ENCODE measurements at places on chromosomes 12 and 14.

DNA sequence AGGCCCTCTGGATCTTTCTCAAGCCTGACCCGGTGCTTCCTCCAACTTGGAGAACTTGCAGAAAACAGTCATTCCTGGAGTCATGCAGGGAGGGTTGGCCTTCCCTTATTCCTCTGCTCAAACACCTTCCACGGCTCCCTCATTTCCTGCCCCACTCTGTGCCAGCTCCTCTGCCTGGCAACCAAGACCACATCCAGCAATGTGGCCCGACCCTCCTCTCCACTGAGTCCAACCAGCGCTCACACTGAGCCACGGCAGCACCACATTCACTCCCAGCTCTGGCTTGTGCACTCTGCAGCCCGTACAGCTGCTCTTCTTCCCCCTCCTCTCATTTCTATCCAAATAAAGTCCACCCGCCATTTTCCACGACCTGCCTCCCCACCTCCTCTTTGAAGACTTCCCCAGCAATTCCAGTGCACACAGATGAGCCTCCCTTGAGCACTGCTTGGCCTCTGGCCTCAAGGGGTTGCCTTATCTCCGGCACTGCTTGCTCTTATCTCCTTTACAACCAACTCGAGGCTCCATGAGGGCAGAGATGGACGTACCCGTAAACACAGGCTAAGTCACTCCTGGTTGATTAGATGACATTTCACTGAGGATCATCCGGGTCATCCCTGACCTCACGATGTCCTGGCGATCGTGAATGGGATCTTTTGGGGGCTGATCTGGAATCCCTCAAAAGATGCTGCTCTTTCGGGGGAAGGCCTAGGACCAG is 5.4 kb downstream of the PGF start:
- no peak for DNase-seq

GRCh38 chr14:68854421-68854820 is 61.6 kb upstream of the ZFP36L1 start:
- peak; percentile 49 for DNase-seq

DNA sequence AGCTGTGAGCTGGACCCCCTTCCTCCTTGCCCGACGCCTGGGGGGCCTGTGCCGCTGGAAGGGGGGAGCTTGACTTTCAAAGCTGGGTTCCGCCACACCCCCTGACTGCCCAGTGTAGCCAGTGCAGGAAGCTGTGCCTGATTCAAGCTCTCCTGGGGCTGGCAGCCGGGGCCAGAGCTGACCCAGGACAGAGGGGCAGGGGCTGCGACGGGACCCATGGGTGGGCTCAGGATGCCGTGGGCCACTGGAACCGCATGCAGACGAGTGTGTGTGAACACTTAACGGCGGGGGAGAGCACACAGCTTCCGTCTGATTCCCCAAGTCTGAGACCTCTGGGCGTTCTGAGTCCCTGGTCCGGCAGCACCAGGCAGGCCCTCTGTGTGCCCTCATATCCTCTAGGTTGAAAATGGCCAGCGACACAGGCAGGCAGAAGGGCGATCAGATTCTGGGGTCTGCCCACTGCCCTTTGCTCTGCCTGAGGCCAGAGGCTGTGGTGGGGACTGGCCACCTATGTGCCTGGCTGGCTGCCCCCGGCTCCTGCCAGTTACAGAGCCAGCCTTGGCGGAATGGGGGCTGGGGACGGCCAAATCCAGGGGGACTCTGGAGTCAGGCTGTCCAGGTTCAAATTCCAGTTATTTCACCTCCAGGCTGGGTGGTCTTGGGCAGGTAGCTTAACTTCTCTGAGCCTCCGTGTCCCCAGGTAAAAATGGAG is 54.0 kb downstream of the CYP46A1 start:
- no peak for DNase-seq

DNA sequence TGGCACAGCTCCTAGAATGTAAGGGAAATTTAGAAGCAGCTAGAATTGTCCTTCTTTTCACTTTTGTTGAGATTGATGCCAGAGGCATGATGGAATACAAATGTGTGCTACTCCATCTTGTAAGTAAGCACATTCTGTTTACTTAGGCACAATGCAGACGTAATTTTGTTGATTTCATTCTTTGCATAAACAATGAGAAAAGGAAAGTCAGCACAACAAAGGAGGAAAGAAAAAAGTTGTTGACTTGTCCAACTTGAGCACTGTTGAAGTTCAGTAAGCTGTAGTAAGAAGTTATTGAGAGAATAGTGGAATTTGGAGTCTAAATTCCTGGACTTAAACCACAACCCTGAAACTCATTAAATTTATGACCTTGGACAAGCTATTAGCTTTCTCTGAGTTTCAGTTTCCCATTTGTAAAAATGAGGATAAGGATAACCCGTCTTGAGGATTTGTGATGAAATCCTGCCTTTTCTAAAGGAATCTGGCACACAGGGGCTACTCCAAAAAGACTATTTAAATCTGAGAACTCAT is 19.4 kb upstream of the CNTN1 start:
- DNase-seq, result no peak

GRCh38 chr12:51891843-51892242 is 3.9 kb downstream of the ANKRD33 start:
- no peak for DNase-seq

DNA sequence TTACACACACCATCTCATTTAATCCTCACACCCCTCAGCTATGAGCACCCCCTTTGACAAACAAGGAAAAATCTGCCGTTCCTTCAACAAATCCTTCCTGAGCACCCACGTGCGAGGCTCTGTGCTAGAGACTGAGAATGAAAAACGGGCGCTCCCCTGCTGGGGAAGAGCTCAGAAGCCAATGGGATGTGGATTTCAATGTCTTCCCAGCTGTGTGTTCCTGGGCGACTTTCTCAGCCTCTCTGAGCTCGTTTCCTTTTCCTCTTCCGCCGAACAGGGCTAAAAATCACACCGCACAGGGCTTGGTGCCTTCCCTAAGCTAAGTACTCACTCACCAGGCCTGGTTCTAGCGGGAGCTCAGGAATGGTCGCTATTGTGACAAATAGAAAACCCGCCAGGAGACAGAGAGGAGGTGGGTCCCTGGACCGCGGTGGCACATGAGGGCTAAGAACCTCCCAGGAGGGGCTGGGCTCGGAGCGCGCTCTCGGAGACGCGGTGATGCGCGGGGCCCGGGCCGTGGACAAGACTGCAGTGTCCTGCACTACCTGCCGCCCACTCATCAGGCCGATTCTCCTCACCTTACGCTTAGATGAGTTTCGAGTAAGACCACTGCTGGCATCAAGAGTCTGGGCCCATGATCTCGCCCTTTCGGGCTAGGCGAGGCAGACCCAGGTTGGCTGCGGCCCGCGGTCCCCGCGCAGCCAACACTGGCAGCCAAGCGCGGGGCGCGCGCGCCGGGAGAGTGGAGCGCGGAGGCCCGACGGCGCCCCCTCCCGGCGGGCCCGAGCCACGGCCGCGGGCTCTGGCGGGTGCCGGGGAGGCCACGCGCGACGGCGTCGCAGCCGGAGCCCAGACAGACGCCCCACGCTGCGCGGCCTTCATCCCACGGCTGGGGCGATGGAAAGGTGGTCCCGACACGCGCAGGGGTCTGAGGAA is 17.0 kb downstream of the ZDHHC22 start:
- DNase-seq, result no peak

DNA sequence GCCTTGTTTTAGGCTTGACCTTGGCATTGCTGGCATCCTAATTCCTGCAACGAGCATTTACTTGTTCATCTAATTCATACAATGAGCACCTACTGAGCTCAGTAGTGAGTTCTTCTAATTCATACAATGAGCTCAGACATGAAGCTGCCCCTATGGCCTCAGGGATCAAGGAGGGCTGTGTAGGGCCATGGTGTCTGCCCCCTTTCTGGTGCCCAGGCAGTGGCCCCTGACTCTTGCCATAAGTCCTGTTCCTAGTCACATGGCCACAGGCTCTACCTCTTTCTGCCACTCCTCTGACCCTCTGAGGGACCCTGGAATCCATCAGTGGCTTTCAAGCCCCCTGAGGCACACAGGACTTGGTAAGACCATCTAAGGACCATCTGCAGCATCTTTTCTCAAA is 148.8 kb downstream of the ZFP36L1 start:
- no peak for DNase-seq

- no peak for DNase-seq
These were observed 72.7 kb upstream of the ZFP36L1 start for GRCh38 chr14:68865542-68865941.

DNA sequence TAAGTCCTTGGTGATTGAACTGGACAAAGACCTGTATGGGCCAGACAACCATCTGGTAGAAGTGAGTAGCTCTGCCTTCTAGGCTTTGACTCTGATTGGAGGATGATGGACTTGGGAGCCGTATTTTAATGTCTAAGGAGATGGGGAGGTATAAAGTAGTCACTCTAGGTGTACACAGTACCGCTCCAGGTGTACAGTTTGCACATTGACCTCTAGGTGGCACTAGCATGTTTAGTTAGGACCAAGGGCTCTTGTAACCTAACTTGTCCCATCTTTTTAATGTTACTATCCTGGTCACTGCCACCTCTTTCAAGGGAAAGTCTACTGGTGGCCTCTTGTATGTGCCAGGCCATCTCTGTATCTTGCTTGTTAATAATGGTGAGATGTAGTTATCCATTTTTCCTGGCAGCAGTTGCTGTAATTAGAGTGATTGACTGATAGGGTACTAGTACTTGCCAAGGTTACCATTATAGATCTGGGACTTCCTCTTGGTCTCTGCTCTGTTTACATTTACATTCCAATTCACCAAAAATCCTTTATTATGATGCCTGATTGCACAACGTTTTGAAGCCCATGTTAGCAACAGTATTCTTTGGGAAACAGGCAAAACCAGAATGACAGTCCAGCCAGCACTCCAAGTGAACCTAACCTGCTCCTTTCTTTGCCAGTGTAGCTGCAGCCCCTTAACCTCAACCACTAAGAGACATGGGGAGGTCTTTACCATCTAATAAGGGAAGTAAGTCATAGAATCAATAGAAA is 3.6 kb downstream of the SMARCD1 start:
- peak; percentile 27 for DNase-seq

DNA sequence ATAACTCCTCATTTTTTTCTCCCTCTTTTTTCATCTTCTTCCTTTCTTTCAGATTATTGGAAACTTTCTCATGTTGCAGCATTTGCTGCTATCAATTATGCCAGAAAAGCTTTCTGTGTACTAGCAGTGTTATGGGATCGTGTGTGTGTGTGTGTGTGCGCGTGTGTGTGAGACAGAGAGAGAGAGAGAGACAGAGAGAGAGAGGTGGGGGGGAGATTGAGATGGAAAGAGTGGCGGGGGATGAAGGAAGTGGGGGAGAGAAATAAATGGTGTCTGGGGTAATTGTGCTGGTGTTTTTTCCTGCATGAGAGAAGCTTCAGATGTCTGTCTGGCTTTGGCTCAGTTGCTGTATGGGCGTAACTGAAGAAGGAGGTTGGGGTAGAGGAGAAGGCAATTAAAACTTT is 268.9 kb downstream of the RAD51B start:
- peak; percentile 71 for DNase-seq

- no peak for DNase-seq
These were observed 32.8 kb downstream of the MIA2 start for GRCh38 chr14:39266525-39266870.

DNA sequence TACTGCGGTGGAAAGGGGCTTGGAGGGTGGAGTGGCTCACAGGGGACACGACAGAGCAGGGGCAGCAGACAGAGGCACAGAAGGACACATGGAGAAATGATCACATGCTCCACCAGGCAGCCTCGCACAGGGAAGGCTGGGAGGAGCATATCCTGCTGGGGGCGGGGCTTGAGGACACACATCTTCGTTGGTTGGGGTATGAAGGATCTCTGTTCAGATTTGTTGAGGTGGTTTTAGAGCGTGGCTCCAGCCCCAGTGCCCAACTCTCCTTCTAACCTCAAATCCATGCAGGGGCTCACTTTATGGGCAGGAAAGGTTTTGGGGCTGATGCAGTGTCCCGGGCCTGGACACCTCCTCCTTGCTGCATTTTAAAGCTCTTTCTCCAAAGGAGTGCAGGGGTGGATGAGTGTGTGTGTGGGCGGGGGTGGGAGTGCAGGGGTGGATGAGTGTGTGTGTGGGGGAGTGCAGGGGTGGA is 733 bp upstream of the P3H3 start:
- DNase-seq, result peak; percentile 61

DNA sequence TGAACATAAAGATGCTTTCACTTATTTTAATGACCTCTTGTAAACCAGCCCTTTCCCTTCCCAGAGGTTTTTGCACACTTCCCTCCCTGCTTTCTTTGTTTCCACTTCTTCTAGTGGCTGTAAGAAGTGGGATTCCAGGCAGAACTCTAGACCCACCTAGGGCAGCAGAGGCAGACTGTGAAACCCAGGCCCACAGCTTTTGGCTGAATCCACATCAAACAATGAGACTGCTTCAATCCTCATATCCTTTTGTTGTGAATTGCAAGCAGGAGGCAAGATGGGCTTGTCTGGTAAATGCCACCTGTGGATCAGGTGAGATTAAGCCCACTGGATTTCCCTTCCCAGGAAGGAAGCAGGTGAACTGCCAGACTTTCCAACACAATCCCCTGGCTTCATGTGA is 12.8 kb downstream of the CCDC177 start:
- DNase-seq, result no peak

DNA sequence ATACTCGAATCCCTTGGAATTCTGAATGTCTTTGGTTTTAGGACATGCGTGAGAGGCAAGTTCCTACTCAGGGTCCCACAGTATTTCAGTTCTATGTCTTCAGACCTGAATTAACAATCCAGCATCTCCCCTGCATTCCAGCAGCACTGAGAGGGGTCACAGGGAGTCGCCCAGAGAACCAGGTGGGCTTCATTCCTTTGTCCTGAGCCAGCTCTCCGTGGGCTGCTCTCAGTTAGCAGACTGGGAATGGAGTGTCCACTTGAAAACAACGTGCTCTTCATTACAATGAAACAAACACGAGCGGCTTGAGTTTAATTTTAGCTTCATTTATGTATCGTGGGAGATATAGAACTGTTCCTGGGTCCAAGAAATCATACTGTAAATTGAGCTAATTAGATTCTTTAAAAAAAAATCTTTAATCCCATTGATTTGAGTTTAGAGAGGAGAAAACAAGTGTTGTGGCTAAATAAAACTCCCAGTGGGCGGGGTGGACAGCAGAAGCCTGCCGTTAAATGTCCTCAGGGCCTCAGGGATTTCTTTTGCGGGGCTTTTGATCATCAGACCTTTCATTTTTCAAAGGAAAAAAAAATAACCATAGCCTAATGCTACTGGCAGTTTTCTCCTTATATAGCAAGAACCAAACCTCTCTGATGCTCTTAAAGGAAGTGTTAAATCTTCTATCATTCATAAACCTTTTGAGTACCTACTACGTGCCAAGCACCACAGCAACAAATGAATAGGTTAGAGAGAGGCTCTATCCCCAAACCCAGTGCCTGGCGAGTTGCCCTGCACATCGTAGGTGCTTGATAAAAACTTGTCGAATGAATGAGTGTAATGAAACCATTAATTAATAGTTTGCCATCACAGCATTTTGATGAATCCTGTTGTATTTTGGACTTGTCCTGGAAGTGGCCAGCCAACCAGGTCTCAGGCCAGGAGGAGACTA is 140.4 kb downstream of the CHST11 start:
- peak; percentile 39 for DNase-seq

DNA sequence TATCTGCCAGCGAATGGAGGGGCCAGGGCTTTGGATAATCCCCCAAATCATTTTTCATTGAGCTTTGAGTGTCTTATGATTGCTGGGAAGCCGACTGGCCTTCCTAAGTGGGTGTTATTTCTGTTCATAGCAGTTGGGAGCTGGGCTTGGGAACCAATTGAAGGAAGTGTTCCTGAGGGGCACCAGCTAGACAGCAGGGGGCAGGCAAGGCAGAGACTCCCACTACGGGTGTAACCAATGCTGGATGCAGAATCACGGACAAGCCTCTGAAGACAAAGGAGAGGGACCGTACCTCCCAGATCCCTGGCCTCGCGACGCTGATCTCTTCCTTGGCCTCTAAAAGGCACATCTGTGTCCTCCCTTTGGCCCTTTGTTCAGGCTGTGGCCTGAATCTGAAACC is 149.0 kb upstream of the PRMT8 start:
- DNase-seq, result no peak
